ENCODE measurements at places on chromosomes 6 and 20.

- no peak for DNase-seq
These were observed 59.9 kb downstream of the MDGA1 start for GRCh38 chr6:37637562-37638413.

DNA sequence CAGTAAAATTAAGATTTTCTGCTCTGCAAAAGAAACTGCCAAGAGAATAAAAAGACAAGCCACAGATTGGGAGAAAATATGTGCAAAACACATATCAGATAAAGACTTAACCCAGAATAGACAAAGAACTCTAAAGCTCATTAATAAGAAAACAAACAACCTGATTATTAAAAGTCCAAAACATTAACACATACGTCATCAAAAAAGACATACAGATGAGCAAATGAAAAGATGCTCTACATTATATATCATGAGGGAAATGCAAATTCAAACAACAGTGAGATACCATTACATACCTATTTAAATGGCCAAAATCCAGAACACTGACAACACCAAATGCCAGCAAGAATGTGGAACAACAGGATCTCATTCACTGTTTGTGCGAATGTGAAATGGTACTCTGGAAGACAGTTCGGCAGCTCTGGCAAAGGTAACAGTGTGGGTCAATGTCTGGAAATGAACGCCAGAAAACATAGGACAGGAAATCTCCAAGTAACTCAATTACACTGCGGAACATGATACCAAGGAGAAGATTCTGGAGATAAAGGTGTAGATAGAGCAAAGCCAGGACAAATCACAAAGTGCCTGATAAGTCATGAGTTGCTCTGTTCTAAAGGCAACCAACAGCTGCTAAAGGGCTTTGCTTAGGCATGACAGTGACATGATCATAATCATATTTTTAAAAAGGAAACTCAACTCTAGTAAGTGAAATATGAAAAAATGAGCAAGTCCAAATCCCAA, 96.8 kb downstream of the PDE10A start:
- DNase-seq, result no peak

DNA sequence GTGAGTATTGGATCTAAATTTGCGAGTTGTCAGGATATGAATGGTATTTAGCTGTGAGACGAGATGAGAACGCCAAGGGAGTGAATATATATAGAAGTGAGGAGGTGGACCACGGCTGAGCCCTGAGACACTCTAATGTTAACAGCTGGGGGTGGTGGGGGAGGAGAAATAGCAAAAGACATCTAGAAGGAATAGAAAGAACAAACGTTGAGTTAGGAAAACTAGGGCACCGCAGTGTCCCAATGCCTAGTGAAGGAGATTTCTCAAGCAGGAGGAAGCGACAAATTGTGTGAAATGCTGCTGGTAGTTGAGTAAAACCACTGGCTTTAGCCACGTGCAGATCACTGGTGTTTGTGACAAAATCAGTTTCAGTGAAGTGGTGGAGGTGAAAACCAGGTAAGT, 56.9 kb downstream of the CD164 start:
- DNase-seq, result no peak

- DNase-seq, result no peak
These were observed 113.9 kb upstream of the THBS2 start for GRCh38 chr6:169367507-169367906.

DNA sequence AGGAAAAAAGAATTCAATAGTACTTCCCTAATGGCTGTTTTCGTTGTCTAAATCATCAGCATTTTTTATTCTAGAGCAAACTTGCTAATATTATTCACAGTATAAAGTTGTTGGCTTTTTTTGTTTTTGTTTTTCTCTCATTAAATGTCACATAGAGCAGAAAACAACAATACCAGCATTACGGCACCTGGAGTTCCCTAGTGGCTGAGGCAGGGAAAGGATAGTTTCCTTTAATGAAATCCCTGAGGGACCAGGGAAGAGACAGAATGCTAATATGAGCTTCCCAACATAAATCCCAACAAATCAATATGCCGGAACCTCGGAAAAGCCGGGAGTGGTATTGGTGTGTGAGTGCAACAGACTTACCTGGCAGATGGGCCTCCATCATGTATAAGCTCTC, 235.2 kb upstream of the ASCC3 start:
- DNase-seq, result no peak

DNA sequence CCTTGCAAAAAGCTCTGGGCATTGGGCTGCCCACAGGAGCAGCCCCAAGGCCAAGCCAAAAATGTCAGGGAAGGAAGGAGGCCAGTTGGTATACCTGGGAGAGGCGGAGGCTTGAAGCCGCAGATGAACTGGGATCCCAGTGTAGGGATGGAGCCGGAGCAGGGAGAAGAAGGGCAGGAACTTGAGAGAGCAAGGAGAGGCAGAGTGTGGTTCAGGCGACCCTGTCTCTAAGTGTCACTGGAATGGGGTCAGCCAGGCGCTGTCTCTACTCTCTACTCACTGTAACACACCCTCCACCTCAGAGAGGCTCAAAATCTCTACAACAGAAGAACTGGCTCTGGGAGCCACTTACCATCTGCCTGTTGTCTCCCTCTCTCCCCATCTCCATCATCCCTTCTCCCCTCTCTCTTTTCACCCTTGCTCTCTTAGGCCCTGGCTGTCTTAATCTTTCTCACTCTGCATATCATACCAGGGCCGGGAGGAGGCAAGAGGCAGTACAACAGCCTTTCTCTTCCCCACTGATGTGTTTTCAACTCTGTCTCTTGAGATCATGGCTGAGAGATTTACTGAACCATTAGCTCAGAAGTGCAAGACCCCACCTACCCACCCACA, 93.3 kb downstream of the CRYBG1 start:
- DNase-seq, result no peak

GRCh38 chr6:161674930-161675682, 401.2 kb upstream of the AGPAT4 start:
- no peak for DNase-seq

GRCh38 chr6:147033267-147033666, 170.9 kb upstream of the STXBP5 start:
- no peak for DNase-seq

DNA sequence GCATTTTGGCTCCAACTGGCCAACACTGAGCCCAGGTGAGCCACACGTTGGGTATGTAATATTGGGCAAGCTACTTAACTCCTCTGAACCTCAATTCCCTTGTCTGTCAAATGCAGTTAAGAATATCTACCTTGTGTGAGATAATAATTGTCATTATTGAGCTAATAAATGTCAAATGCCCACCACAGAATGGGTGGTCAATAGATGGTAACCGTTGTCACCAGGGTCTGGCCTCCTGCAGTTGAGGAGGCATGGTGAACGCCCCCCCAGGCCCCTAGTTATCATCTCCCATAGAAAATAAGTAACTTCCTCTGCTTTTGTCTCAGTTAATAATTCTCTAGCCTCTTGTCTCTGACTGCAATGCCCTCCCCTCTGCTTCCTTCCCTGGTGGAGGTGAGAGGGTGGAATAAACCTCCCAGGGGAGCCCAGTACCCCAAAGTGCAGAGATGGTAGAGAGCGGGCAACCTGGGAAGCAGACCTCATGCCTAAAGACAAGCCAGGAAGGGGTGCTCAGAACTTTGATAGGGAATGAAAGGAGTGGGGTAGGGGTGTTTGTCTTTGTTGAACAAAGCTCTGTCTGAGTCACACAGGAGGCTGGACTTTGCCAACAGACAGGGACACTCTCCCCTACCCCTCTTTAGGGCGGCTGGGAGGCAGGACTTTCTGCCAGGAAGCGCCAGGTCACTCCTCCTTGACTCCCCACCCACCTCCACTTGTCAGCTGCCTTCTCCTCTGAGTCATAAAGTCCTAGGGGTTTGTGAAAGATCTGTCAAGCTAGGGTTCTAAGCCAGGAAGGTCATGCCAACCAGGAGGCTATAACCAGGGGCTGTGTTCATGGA, 1.3 kb upstream of the UNC5CL start:
- DNase-seq, result no peak

DNA sequence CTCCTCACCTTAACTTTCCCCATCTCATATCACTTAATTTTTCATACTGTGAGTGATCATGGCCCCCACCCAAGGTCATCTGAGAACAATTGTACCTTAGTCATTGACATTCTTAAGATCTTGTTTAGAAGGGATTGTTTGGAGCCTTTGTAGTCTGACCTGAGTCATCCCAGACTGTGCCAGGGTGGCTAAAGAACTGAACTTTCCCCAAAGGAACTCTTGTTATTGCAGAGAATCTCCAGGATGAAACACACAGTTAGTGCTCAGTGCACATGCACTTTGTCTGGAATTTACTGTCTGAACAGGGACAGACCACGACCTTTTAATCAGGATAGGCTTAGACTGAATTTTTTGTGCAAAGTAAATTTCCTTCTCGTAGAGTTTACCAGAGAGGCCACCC, 112.6 kb upstream of the CCN2 start:
- DNase-seq, result no peak

GRCh38 chr6:40705354-40705753, 118.2 kb upstream of the LRFN2 start:
- no peak for DNase-seq

GRCh38 chr6:10555625-10556309, 34.6 kb downstream of the GCNT2 start:
- DNase-seq, result no peak

GRCh38 chr20:33650753-33651561, 11.2 kb upstream of the C20orf144 start:
- no peak for DNase-seq

DNA sequence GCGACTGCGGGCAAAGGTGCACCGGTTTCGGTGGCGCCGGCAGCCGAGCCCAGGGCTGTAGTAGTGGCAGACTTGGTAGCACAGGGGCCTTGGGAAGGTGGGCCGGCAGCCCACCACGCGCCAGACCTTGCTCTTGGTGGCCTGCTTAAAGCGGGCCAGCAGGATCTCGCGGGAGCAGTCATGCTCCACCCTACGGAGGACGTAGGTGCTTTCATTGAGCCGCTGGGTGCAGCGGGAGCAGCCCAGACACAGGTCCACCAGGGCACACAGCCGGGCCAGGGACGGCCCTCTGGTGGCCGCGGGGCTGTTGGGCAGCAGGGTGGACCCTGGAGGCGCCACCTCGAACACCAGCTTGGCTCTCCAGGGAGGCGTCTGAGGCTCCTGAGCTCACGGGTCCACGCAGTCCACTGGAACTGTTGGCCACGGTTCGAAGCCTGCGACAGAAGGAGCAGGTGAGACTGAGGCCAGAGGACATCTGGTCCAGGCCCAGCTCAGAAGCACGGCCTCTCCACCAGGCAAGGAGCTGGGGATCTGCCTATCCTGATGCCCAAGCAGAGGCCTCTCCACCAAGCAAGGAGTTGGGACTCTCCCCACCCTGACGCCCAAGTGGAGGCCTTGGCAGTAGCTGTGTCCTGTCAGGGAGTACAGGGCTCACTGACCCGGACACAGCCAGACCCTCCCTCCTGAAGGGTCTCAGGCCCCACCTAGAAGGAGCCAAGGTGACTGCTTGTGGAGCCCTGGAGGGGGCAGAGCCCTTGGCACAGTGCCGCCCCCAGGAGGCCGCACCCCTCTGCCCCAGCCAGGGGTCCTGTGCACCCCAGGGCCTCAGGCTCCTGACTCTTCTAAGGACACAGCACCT, 1.0 kb downstream of the HELZ2 start:
- DNase-seq, result no peak

- peak; percentile 35 for DNase-seq
These were observed 749 bp downstream of the FRK start for GRCh38 chr6:116059713-116060571.

DNA sequence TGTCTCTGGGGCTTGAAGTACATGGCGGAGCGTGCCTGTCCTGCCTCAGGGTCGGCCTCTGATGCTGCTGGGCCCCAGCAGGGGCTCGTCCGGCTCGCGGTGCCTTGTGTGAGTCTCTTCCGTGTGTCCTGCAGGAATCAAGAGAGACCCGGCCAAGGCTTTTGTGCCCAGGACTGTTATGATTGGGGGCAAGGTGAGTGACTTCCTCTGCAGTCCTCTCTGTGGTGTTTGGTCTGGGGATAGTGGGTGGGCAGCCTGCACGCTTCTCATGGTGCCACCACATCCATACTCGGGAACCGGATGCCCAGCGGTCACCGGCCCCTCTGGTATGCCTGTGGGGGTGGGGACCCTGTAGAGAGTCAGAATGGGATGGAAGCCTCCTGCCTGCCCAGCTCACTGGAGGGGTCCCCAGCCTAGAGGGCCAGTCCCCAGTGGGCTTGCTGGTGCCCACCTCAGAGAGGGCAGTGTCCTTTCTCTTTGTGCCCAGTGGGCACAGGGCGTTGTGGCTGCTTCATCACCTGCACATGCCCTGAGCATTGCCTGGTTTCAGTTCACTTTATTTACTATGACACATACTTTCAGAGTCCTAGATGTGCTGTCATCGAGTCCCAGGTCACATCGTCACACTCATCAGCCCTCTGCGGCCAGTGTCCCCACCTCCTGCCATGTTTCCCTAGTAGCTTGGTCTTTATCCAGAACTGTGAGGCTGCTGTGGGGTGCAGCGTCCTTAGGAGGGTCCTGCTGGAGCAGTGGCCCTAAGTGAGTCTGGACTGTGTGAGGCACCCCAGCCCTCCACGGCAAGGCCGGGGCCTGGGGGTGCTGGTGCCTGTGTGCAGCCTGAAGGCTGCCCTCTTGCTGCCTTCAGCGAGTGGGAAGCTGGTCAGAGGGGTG, 40.7 kb downstream of the PYGB start:
- DNase-seq, result peak; percentile 81

- DNase-seq, result peak; percentile 56
These were observed 66.5 kb upstream of the IER3 start for GRCh38 chr6:30810813-30811339.

GRCh38 chr6:136736281-136736960, 55.9 kb downstream of the MAP3K5 start:
- no peak for DNase-seq

GRCh38 chr6:2038092-2038491, 207.3 kb downstream of the GMDS start:
- no peak for DNase-seq

DNA sequence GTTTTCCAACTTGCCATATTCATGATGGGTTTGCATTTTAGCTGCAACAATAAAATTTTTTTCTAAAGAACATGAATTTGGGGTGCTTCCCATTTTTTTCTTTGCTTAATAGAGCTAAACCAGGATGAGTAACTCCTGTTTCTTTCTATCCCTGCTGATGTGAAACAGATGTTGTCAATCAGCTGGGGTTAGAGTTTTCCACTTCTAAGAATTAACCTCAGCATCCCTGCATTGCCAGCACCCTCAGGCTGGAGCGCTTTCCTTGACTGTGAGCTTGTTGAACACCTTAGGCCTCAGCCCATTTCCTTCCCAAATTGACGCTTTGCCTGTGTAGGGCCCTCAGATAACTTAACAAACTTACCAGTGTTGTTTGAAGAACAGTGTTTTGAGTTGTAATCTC, 74.5 kb downstream of the PTPN1 start:
- DNase-seq, result no peak

GRCh38 chr20:10992731-10993130, 318.9 kb upstream of the JAG1 start:
- DNase-seq, result no peak

DNA sequence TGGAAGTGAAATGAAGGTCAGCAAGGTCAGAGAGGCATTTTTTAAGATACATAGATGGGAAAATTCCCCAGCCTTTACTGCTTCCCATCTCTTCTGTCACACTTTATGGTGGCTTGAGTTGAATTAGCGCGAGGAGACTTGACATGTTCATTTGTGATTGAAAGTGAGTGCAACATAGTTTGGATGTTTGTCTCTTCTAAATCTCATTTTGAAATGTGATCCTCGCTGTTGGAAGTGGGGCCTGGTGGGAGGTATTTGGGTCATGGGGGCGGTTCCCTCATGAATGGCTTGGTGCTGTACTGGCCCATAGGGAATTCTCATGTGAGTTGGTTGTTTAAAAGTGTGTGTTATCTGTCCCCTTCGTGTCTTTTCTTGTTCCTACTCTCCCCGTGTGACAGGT, 237.2 kb downstream of the CDKAL1 start:
- no peak for DNase-seq

GRCh38 chr6:142760152-142760551, 184.8 kb downstream of the HIVEP2 start:
- DNase-seq, result no peak

Data from GM10248 (cell line).